ENCODE measurements at places on chromosomes 11 and 22.
A peak's percentile ranks its signal among the peaks of the same experiment; 100 is the strongest.

- peak; percentile 73 for DNase-seq
Measured at GRCh38 chr11:7513234-7514098, at the start of gene PPFIBP2. TSS of gene PPFIBP2 (plus strand) at chr11:7513999. CDS start at chr11:7549476, 35,477 bp downstream.

DNA sequence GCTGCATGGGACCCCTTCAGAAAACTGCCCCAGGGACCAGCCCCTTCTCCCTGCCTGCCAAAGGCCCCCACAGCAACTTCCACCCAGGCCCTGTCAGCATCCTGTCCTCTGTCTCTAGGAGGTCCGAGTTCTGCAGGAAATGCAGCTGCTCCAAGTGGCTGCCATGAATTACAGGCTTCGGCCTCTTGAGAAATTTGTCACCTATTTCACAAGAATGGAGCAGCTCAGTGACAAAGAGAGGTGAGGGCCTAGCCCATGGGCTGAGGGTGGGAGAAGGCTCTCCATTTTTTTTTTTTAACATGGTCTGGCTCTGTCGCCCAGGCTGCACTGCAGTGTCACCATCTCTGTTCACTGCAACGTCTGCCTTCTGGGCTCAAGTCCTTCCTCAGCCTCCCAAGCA, 7.3 kb downstream of the RGL4 start:
- DNase-seq, result no peak

DNA sequence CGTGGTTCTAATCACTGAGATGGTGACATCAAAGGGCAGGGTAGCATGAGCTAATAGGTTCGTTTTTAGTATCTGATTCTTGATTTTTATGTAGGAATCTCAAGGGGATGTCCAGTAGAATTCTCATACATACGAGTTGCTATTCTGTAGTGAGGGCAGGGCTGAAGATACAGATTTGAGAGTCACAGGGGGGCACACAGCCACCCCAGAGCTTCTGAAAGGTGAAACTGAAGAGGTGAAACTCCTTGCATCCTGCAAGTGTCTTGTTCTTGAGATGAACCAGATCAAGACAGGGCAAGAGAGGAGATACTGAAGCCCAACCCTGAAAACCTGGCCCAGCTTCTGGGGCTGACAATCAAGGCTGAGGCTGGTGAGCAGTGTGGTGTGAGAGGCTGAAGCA, 35.6 kb upstream of the TMEM123 start:
- DNase-seq, result no peak

GRCh38 chr11:46984987-46985386, 48.4 kb downstream of the CSTPP1 start:
- no peak for DNase-seq

DNA sequence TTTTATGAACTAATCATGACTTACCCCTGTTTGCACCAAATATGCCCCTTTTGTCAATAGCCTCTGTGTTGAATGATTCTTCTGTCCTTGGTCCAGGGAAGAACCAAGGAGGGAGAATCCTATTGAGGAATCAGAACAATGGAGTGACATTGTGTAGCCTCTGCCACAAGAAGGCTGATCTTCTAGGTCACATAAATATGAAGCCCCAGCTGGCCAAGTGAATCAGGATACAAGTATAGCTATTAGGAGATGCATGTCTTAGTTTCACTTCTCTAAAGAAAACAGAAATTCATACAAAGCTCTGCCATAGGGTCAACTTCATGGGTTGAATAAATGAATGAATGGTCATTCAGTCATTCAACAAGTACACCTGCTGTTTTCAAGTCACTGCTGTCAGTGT, 118.2 kb upstream of the BLID start:
- no peak for DNase-seq

DNA sequence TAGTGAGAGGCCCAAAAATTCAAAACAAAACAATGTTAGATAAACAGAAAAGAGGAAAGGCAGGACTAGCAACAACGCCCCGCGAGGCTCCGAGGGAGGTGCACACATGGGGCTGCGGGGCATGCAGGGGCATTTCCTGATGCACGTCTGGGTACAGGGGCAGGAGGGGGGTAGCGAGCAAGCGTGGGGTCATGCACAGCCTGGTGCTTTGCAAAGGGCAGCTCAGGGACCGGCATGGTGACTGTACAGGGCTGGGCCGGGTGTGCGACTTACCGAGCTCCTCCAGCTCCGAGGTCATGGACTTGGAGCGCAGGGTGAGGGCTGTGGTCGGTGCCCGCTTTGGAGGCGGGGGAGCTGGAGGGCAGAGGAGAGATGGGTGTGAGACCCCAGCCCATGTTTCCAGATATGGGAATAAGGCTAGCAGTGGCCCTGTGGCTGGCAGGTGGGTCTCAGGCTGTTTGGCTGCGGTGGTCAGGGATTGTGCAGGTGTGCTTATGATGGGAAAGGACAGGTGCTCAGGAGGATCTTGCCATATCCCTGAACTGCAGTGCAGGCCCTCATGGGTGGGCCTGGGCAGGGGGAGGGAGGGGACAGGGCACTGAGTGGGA, 103.7 kb downstream of the CTTN start:
- DNase-seq, result no peak

GRCh38 chr11:24091594-24091993, 405.3 kb upstream of the LUZP2 start:
- no peak for DNase-seq

DNA sequence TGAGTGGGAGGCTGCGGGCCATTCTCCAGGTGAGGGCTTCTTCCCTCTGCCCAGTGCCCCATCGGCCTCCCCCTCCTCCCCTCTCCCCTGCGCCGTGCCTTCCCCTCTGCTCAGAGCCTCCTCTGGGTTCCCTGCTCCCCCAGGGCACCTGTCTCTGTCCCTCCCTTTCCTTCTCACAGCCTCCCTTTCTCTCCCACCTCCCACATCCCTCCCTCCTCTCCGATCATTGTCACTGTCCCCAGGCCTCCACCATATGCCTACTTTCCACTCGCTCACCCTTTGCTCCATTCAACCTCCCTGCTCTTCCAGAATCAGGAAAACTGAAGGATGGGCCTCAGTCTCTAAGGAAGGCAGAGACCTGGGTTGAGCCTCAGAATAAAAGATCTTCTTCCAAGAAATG, 9.9 kb upstream of the APOBEC3H start:
- DNase-seq, result no peak

GRCh38 chr11:67194096-67194495, 72.2 kb upstream of the GRK2 start:
- no peak for DNase-seq

DNA sequence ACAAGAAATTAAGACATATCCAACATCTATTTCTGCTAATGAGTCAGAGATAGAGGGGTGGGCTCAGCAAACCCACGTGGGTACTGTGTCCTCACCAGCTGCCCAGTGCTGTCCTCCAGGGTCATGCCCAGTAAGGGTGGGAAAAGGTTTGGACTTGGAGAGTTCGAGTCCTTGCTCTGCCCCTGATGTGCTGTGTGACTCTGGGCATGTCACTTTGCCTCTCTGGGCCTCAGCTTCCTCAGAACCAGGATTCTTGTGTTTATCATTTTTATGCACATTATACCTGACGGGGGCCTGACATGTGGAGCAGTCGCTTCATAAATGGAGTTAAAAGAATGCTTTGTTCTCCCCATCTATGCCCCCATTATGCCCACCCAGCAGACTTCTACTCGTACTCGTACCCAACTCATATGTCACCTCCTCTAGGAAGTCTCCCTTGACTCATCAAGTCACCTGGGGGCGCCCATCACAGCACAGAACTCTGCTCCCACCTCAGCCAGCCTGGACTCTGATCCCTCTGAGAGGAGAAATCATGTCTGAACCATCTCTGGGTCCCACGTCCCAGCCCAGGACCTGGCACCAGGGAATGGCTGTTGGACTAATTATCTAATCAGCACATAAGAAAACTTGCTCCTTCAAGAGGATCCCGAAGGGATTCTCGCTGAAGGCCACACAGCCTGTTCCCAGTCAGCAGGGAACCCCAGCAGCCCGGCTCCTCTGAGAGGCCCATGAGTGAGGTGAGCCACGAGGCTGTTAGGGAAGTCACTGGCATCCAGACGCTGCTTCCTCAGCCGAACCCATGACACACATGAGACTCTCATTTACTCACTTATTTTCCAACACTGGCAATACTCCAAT, 38.7 kb upstream of the TSKU start:
- peak; percentile 14 for DNase-seq

DNA sequence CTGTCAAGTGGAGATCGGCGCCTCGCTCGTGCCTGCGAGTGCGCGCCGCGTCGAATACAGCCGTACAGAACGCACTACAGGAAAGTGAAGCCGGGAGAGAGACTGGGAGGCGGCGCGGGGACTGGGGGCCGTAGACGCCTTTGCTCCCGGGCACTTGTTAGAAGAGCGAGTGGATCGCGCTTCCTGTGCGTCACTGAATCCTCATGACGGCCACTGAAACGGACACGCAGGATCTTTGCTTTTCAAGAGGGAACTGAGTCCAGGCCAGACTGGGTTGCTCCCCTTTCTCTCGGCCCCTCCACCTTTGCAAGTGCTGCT, 314 bp downstream of the RIC8A start:
- peak; percentile 69 for DNase-seq

GRCh38 chr11:1411301-1411700, 21.6 kb downstream of the BRSK2 start:
- DNase-seq, result no peak

- no peak for DNase-seq
Measured at GRCh38 chr22:38456841-38457699, 2.1 kb upstream of the KCNJ4 start.

DNA sequence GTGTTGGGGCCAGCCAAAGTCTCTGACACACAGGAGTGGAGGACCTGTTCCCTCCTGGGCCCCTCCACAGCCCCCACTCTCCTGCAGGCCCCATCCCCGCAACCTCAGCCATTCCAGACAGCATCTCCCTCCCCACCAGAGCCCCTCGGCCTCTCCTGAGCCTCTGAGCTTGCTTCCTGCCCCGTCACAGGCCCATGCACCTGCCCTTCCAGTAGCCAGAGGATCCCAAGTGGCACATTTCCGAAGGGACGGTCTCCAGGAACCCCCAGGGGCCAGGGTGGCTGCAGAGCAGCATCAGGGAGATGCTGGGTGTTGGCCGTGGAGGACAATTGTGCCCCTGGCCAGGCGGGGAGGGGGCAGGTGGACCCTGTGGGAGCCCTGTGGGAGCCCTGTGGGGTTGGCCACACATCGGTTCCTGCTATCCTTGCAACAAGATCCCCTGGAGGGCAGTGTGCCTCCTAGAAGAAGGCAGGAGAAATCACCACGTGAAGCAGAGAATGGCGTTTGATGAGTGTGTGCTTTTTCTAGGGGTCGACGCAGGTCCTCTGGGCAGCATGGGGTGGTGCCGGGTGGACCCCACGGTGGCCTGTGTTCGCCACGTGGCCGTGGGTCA, 45.3 kb upstream of the PPARA start:
- DNase-seq, result no peak

DNA sequence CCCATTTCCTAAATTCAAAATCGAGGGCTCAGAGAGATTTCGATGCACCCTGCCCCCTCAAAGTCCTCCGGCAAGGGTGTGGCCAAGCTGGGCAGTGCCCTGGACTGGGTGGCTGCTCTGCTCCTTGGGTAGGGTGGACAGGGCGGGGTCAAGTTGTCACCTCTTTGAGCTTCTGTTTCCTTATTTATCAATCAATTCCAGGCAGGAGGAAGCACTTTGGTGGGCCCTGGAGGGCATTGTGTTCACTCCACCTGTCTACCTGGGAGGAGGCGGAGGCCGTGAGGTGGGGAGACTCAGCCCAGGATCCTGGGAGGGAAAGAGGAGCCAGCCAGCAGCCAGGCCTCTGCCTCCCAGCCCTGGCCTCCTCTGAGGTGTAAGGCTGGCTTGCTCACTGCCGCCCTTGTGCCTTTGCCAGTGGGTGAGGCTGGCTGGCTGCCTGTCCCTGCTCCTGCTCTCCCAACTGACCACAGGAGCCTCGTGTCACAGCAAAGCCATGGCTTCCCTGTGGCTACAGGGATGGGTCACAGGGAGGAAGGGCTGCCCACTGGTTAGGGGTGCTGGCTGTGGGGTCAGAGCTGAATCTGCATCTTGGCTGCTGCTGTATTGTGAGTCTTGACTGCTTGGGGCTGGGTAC, 25.5 kb upstream of the SHISAL1 start:
- no peak for DNase-seq

DNA sequence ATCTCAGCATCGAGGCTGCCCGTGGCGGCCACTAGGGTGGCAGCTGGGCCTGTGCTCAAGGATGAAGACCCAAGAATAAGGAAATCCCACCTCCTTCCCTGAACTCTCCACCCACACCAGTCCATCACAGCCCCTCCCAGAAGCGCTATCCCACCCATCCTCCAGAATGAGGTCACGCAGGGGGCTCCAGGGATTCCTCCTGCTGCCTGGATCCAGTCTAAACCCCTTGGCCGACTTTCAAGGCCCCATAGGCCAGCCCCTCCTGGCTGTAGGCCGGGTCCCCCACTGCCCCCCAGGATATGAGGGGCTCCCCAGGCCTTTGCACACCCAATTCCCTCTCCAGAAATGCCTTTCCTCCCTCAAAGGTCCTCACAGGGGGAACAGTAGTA, 19.0 kb upstream of the SCGB1A1 start:
- no peak for DNase-seq

DNA sequence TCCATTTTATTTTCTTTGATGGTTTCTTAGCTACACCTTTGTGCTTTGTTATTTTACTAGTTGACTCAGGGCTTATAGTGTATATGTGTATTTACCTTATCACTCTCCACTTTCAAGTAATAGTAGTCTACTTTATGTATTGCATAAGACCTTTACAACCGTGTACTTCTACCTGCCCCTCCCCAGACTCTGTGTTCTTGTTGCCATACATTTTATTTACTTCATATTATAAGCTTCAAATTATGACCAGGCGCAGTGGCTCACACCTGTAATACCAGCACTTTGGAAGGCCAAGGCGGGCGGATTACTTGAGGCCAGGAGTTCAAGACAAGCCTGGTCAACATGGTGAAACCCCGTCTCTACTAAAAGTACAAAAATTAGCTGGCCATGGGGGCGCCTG, 28.2 kb upstream of the CTSD start:
- DNase-seq, result no peak

- no peak for DNase-seq
Measured at GRCh38 chr11:86692317-86692716, 19.9 kb upstream of the ME3 start.

GRCh38 chr11:13850231-13851005, 112.1 kb upstream of the SPON1 start:
- no peak for DNase-seq

GRCh38 chr11:41431784-41432183, 27.7 kb downstream of the LRRC4C start:
- DNase-seq, result no peak

DNA sequence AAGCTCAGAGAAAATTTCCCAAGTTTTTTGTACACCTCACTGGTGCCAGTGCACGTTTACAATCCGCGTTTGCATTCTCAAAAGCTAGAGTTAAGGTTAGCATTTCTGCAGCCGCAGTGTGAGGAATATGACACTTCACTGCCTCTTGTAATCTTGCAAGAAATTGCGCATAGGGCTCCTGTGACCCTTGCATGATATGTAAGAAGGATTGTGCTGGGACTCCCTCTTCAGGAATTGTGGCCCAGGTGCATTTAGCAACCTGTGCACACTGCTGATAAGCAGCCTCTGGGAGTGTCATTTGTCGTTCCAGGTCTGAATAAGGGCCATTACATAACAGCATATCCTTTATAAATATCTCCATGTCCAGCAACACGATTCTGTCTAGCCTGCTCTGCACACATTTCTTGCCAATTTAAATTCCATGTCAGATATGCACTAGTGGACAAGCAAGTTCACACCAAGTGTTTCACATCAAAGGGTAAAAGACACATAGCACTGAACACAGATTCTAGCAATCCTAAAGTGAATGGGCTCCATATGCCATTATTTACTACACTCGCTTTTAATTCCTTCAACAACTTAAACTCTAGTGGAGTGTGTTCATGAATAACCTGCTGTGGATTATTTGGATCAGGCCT, 69.2 kb upstream of the INCENP start:
- peak; percentile 78 for DNase-seq

GRCh38 chr11:66670816-66671215, 6.9 kb downstream of the RBM4B start:
- DNase-seq, result no peak

GRCh38 chr11:18245396-18245795, 3.1 kb downstream of the SAA2 start:
- peak; percentile 27 for DNase-seq
